ENCODE measurements at places on chromosomes 4 and X.

GRCh38 chr4:150045410-150045809 lies 32.8 kb upstream of the DCLK2 start:
- no peak for DNase-seq

DNA sequence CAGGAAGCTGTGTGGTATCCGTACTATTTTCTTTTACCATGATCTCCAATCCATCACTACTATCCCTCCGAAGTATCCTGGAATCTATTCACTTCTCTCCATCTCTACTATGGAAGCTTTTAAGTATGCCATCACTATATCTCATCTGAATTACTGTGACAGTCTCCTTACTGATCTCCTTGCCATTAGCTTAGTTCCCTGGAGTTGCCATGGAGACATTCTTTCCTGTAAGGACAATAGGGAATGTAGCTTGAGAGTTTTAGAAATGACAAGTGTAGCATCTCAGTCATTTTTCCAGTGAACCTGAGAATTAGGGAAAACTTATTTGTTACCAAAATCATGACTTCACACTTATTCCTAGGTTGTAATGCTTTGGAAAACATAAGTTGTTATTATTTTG lies 86.3 kb downstream of the HPGD start:
- no peak for DNase-seq

GRCh38 chr4:138494931-138495330 lies 252.8 kb upstream of the SLC7A11 start:
- DNase-seq = no peak

DNA sequence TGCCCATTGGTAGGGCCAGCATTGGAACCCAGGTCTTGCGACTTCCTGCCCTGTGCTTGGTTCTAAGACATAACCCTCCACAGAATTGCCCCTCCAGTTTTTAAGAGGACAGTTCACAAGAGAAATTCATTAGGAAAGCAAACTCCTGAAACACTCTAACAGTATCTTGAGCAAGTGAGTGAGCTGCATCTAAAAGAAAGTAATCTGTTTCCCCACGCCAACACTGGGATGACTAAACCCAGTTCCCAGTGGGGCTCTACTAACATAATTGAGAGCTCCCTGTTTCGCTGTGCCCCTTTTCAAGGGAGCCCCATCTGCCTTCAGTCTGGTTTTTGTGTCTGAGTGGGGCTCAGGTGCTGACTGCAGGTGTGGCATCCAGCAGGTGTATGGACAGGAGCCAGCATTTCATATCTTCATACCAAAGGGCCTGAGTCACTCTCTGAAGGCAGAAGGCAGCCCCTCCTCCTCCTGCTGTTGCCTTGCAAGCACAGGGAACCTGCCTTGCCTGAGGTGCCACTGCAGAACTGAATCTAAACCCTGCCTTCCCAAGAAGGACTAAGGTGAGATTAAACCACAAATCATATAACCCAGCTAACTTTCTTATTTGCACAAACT lies 8.0 kb downstream of the AMOT start:
- DNase-seq = peak; percentile 4

DNA sequence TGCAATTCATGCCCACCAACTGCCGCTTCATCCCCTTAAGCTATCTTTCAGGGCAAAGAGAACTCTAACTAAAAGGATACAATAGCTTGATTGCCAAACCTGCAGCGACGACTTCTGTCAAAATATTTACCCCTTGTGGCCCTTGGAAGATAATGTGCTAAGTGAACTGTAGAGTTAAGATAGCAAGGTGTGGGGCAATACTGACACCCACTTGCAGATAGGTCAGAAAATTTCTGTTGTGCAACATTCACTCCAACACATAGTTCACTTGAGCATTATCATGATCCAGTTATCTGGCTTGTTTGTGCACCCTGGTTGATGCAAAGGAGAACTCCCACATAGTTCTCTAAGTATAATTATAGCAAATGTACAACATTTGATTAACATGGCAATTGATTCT lies 55.6 kb downstream of the RHOXF2B start:
- no peak for DNase-seq

DNA sequence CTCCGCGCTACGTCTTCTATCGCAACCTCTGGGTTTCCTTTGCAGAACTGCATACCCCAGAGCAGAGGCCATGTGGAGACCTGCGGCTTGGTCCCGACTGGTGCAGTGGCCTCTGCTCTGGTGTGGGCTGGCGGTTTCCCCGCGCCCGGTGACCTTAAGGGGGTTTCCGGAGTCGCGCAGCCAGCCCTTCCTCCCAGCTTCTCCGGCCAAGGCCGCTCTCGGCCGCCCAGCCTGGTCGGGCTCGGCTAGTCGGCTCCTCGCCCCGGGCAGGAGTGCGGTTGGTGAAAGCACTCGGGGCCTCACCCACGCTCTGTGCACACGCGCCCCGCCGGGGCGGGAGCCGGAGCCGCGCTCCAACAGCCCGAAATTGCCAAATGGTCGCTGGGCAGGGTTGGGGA lies 84.9 kb downstream of the BCOR start:
- DNase-seq = no peak

Measured in RCC 7860 (cell line).